Naive thymus-derived CD4-positive, alpha-beta T cell (primary cell): ENCODE measurements at places on chromosomes 1 and 21.

GRCh38 chr21:29524055-29524454 is 225.3 kb downstream of the BACH1 start:
- no peak for DNase-seq

DNA sequence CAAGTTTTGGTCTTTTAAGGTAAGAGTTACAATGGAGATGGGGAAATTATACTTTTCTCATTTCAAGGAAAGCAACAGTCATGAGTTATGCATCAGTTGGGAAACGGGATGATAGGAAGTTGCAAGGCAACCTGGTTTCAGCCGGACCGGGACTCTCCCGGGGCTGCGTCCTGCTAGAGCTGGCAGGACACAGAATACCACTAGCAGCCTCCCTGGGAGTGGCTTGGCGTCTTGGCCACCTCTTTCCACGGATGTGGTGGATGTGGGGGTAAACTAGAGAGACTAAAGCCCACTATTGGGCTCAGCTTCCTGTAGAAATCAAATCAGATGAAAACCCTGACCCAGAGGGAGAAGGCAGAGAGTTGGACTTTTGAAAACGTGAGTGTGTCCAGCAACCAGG is 71.9 kb downstream of the ADARB1 start:
- no peak for DNase-seq

DNA sequence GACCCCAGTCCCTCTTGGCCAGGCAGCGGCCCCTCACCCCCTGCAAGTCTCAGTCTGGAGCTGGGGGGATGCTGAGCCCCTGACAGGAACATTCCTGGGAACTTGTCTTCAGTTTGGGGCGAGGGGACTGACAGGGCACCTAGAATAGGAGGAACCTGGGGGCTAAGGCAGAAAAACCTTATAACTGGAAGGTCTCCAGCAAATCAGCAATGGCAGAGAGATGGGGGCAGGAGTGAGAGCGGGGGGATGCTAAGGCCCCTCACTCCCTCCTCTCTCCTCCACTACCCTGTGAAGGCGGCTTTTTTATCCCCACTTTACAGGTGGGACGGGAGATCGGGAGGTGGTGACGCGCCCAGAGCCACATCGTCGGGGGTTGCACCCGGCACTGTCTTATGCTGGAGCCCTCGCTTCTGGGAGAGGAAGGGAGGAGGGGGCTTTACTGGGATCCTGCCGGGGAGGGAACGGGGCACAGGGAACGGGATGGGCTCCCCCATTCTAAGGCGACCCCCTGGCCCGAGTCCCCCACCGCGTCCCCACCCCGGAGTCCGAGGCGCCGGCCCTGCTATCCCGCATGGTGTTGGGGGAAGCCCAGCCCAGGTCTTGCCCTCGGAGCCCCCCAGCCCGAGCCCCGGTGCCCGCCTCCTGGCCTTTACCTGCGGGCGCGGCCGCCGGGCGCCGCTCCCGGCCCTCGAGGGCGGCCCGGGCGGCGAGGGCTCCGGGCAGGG is 456 bp downstream of the COL8A2 start:
- no peak for DNase-seq

- DNase-seq, result no peak
These were observed 8.0 kb downstream of the USP48 start for GRCh38 chr1:21774835-21775549.

GRCh38 chr1:68799096-68799495 is 302.2 kb upstream of the DEPDC1 start:
- DNase-seq, result no peak

DNA sequence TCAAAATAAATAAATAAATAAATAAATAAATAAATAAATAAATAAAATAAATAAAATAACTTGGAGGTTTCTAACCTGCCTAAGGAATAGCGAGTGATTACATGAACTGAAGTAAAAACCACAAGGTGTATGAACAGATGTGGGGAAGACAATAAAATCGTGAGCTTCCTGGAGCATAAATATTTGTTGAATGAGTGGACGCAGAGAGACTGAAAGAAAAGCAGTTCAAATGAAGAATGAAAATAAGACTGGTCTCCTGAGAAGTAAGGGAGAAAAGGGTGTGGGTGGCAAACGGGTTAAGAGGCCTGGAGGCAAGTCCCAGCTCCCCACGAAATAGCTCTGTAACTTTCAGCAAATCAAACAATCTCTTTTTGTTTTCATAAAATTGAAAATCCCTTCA is 33.6 kb downstream of the CHML start:
- no peak for DNase-seq

- peak; percentile 79 for DNase-seq
These were observed at the start of the genes RO60 and UCHL5 for GRCh38 chr1:193059282-193060114. TSS of gene RO60 (plus strand) at chr1:193059612. CDS start at chr1:193069055, 9,443 bp downstream. TSS of gene UCHL5 (minus strand) at chr1:193059360. CDS start at chr1:193059260, 100 bp downstream.

- no peak for DNase-seq
These were observed 37.6 kb downstream of the TFF3 start for GRCh38 chr21:42277593-42277992.

- no peak for DNase-seq
These were observed 16.5 kb downstream of the CTSK start for GRCh38 chr1:150791585-150791984.
